ENCODE measurements at places on chromosomes 2 and 18.

GRCh38 chr2:53600815-53601214, 166.8 kb upstream of the CHAC2 start:
- DNase-seq, result no peak

DNA sequence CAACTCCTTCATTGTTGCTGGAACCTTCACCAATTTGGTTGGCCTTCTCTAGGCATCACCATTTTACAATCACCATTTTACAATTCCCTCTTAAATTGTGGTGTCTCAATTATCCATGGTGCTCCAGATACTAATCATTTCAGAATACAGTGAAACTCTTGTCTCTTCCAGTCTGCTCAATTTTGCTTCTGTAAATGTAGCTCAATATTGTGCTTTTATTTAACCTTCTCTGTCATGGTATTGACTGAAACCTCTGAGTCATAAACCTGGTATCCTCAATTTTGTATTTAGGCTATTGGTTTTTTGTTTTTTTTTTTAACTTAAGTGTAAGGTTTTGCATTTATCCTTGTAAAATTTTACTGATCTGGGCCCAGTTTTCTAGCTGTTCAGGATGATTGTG, 16.1 kb downstream of the STRADB start:
- no peak for DNase-seq

GRCh38 chr18:28059861-28060260, 117.1 kb downstream of the CDH2 start:
- DNase-seq, result no peak

- DNase-seq, result no peak
Measured at GRCh38 chr2:236169151-236169721, 1.1 kb upstream of the GBX2 start.

DNA sequence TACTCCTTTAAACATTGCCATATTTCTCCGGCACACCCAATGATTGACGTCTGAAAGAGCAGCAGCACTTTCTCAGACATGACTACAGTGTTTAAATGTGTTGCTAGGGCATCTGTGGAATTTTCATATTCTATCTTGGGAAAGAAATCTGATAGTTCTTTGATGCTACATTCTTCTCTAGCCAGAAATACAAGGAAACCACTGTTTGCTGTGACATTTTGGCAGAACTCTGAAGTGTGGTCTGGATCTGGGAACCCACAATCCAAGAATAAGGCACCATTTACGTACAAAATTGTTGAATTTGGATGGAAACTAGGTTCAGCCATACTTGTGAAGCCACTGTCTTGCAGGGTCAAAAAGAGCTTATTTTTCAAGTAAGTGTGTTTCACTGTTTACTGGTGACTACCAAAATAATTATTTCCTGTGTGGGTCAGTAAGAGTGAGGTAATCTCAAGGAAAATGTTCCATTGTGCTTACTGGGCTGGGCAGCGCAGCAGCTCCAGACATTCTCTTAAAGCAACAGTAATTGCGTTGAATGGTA, 21.3 kb upstream of the CD28 start:
- DNase-seq, result no peak

- DNase-seq, result no peak
Measured at GRCh38 chr2:189865826-189866225, 81.6 kb downstream of the PMS1 start.

DNA sequence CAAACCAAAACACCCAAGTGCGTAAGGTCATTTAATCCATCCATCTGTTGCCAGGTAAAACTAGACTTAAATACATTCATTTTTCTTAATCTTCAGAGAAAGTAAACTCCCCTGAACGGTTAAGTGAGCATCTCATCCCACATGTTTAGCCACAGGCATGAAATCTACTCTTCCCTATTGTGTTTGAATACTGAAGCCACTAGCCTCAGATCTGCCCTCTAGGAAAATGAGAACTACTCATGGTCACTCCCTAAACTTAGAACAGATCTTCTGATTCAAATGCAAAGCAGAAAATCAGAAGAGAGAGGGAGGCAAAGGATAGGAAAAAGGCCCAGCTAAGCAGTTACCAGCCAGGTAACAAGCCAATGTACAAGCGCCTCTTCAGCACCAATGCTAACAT, 7.1 kb downstream of the TMEM247 start:
- no peak for DNase-seq

- peak; percentile 84 for DNase-seq
Measured at GRCh38 chr2:143128681-143129580, at the start of gene ARHGAP15. Gene ARHGAP15 (plus strand): TSS chr2:143129419.

- no peak for DNase-seq
Measured at GRCh38 chr2:9380702-9381628, 42.4 kb downstream of the ITGB1BP1 start.

- no peak for DNase-seq
Measured at GRCh38 chr18:36149514-36150289, 20.0 kb downstream of the ELP2 start.

DNA sequence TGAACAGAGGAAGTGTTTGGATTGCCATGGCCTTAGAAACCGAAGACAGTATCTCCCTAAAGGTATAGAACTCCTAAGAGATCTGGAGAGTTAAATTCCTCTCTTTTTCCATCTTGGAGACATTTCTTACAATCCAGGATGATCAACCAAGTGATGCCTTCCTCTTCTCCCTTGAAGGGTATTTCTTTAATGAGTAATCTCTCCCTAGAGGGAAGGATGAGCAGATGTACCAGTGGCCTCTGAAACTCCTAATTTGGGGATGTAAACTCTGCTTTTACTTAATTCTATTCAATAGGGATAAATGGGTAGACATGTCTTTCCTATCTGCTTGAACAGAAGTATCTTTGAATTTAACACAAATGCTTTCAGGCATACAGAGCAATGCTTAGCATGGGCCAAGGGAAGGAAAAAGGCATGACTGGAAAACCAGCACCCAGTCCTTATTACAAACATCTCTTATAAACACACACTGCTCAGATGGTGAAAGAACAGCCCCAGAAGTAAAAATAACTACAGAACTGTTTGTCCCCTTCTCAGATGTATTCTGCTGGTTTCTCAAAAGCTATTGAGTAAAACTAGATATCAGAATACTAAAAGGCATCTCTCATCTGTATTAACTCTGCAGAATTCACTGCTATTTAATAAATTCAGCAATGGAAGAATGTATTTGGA, 4.7 kb upstream of the THNSL2 start:
- no peak for DNase-seq

- DNase-seq, result no peak
Measured at GRCh38 chr2:236370847-236371409, 106.7 kb upstream of the ASB18 start.

DNA sequence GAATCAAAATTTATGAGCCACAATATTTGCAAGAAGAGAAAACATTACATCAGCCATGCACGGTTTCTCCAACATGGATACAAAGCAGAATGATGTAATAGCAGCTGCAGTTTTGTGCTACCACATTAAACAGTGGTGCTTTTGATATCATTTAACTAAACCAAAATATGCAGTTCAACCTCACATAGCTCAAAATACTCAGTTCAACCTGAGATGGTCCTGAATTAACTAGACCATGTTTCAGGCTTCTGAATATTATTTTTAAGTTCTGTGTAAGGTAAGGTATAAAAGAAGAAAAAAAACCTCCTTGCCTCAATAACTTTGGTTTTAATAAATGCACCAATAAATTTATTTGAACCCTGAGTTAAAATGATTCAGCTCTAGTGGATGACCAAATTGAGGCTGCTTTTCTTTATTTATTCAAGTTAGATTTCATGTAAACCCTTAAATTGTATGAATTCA, 18.8 kb upstream of the TSPYL6 start:
- no peak for DNase-seq

- DNase-seq, result no peak
Measured at GRCh38 chr18:5900262-5900661, 4.9 kb upstream of the TMEM200C start.

GRCh38 chr18:44679914-44680272, 795 bp upstream of the SETBP1 start:
- peak; percentile 46 for DNase-seq

DNA sequence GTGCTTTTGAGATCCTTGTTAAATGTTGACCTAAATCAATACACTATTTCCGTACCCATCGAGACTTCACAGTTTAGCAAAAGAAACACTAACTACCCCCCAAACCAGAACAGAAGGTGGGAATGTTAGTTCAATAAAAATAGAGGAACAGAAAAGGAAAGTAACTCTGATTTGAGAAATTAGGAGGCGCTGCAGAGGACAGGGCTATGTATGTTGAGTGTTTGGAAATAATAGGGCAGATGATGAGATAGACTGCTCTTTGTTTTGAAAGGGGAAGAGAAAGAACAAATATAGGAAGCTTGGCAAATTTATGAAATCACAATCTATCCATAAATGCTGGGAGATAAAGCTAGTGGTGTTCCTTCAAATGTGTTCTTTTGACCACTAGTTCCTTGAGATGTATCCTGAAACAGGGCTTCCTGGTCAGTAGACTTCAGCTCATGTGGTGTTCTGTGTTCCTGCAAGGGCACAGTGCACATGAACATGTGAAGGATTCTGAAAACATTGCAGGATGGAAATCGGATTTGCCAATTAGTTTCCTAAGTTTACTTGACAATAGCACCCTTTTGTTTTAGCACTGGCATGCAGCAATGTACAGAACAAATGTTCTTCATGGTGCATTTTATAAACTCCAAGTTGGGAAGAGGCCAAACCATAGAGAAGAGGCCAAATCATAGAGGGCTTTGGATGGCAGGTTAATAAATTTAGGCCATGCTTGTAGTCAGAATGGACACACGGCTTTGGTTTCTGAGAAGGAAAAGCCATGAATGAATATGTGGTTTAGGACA, 39.8 kb downstream of the RHBDD1 start:
- no peak for DNase-seq

- DNase-seq, result no peak
Measured at GRCh38 chr18:23982155-23983079, 32.1 kb upstream of the TTC39C start.

- DNase-seq, result peak; percentile 43
Measured at GRCh38 chr18:62418258-62418657, 93.1 kb downstream of the TNFRSF11A start.

DNA sequence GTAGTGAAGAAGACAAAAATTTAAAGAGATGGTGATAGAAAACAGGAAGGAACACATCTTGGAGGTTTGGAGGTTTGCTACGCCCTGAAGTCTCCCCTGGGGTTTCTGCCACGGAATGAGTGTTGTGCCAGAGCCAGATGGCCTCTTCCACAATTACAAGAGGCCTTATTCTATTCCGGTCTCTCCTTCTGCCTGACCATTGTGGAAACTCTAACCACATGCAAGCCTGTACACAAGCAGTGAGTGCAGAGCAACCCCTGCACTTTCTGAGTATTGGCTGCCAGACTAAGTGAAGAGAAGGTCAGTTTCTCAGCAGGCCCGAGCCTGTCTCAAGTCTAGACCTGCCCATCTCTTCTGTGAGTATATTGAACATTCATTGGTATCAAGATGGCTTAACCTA, 22.7 kb upstream of the MYO1B start:
- no peak for DNase-seq

DNA sequence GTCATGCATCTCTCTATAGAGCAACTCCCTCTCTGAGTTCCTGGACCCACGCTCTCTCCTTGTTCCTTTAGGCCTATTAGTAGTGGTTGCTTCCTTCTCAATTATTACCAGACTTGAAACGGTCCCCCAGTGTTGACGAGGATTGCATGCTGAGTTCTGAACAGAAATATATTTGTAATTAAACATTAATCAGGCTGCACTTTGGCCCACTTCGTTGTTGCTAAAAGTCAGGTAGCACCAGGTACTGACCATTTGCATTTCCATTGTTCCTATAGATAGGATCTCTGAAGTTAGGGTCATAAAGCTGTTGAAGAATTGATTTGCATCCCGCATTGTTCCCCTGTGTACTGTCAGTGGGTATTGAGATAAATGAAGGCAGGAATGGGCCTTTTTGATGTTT, 36.9 kb upstream of the TTR start:
- no peak for DNase-seq

DNA sequence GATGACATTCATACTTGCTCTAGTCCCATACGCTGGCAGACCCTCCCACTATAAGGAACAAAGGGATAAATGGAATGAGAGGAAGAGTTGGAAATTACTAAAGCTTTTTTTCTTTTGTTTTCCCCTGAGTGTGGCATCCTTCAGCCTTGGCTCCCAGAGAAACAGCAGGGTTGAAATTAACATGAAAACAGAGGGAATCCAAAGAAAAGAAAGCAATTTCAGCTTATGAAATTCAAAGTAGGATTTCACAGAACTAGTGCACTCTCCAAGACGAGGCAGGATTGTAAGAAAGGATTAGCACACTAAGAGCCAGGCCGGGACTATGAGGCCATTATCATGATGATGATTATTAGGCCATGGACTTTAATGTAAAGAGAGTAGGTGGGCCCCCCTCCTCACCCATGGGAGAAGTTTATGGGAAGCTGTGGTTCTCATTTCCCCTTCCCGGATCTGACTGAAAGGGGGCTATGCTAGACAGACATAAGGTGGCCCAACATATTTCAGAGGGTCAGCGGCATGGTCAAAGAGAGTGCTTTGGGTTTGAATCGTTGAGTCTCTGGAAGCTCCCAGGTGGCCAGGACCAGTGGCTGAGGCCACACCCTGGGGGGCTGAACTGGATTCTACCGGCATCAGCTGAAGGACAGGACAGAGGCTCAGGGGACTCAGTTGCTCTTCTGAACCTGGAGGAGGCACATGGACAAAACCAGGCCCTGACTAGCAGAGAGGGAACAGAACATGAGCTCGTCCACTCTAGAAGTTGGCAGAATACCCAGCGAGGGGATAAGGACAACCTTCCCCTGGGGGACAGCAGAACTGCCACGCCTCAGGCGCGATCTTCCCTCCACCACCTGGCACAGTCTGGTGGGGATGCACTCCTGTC, 100.1 kb upstream of the ARL4C start:
- DNase-seq, result no peak

- no peak for DNase-seq
Measured at GRCh38 chr2:23589220-23589647, 204.3 kb downstream of the KLHL29 start.

GRCh38 chr2:136214307-136215200, 96.6 kb upstream of the CXCR4 start:
- DNase-seq, result no peak

DNA sequence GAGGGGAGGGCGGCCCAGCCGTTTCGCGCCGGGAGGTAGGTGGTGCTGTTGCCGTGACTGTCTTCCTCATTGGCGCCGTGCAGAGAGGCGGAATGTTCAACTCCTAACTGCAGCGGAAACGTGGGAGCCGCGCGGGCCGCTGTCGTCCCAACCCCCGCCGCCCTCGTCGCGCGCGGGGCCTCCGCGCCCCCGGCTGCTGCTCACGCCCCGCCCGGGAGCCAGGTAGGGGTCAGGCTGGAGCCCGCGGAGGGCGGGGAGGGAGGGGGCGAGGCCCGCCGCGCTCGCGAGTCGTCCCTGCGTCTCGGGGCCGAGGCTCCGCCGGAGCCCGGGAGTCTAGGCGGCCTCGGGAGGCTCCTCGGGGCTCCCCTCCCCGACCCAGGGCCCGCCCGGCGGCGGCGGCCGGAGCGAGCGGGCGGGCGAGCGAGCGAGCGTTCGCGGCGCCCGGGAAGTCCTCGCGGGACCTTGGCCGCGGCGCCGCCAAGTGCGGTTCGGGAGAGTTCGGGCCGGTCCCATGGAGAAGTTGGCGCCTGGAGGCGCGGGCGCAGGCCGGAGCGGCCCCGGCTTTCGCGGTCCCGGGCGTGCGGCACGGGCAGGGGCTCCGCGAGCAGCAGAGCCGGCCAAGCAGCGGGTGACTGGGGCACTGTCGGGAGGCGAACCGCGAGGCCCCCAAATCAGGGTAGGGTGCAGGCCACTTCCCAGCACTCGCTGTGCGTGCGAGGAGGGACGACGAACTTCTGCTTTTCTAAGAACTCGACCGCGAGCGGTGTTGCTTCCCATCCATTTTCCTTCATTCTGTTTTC, at the start of gene MAP3K20:
TSS of gene MAP3K20 (plus strand) at position 66 of the 800 bp plus-strand sequence. CDS start 15,186 bp downstream, outside the sequence.
- DNase-seq, result peak; percentile 74

GRCh38 chr2:8174641-8175257, 507.1 kb upstream of the ID2 start:
- no peak for DNase-seq

Data from activated naive CD4-positive, alpha-beta T cell treated with anti-CD3 and anti-CD28 coated beads, Interleukin-2, amount 10 ng/mL, durations not matched to agents 7 days and 5 days (primary cell).